NCI-H2081 (cell line): ENCODE measurements at places on chromosomes 12 and 14.

- DNase-seq, result no peak
Observed at GRCh38 chr14:51165415-51165814, 70.5 kb upstream of the TRIM9 start.

DNA sequence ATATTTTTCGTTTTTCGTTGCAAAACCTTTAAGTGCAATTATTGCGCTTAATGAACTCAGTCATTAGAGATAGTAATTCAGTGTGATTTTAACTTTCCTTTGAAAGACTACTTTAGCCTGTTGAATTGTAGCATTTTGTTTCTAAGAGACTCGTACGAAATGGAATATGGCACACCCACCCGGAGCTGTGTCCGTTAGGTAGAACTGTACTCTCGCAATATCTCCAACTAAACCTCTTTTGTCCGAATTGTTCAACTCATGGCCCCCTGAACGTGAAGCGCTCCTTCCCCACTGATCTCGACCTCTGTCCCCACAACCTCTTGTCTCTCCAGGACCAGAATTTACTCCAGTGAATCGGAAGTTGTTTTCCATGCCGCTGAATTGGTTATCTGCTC, 800 bp downstream of the PCNX4 start:
- no peak for DNase-seq

DNA sequence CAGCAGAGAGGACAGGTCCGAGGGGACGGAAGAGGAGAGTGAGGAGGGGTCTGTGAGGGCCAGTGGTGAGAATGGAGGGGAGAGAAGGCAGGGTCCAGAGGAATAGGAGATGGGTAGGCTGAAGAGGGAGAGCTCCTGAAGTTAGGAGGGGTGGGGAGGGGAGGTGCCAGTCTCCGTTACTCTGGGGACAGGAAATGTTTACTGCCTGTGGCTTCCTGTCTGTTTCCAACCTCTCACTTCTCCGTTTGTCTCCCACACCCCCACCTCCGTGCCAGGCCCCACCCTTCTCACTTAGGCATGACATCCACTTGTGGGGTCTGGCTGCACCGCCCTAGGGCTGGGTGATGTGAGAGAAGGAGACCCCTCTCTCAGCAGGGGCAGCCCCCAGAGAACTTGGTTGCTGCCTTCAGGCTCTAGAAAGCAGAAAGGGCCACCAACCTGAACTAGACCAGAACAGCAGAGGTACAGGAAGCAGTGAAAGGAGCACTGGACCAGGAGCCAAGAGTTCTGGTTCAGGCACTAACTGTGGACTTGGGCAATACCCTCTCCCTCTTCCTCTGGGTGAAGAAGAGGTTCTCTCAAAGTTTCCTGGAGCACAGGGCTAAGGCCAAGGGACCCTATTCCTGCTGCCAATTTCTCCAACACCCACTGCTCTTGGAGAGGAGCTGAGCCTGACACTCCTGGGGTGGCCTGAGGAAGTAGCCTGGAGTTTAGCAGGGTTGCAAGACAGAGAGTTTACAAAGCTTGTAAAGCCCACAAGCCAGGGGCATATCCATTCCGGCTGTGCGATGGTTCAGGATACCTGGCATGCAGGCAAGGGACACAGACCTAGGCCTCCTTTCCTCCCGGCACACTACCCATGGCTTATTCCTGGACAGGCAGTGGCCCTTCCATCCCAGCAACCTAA, 5.5 kb downstream of the ITGA5 start:
- DNase-seq, result no peak

DNA sequence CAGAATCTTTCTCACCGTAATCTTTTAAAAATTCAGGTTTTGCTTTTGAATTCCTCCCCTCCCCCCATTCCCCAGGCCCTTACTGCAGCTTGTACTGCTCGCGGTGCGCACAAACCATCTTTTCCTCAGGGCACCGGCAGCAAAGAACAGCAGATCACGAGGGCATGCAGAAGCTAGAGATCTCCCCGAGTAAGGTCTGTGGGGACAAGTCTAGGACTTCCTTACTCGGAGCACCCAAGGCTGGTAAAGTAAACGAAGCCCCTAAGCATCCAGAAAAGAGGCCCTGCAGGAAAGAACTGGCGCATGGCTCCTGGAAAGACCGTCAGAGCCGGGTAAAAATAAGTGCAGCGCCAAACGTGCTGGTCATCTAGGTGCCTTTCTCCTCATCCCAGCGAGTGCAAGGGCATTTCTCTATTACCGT, 727 bp downstream of the LDHB start:
- peak; percentile 52 for DNase-seq

GRCh38 chr14:55241673-55242072, 29.5 kb upstream of the FBXO34 start:
- DNase-seq, result no peak

DNA sequence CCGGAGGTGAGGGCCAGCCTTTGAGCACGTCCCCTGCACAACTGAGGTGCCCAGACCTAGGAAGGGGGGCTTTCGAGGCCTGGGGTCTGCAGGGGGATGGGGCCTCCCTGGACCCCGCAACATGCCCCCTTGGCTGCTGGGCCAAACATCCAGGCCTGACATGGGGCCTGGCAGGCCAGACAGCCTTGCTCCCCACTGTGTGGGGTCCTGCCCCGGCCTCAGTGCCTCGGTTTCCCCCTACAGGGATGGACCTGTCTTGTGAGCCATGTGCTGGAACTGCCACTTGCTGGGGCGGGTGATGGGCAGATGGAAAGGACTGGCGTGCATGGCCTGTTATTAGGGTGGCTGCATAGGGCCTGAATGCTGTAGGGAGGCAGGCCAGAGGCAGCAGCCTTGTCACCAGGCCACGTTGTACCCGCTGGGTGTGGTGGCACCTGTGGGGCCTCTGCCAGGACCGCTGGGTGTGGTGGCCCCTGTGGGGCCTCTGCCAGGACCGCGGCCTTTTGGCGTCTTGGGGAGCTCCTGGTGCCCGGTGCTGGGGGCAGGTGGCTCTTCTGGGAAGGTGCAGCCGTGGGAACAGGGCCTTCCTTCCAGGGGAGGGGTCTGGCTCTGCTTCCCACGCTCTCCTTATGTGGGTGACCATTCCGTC, 20.4 kb downstream of the ASPG start:
- no peak for DNase-seq

GRCh38 chr12:124917135-124917840, 2.8 kb upstream of the UBC start:
- no peak for DNase-seq

DNA sequence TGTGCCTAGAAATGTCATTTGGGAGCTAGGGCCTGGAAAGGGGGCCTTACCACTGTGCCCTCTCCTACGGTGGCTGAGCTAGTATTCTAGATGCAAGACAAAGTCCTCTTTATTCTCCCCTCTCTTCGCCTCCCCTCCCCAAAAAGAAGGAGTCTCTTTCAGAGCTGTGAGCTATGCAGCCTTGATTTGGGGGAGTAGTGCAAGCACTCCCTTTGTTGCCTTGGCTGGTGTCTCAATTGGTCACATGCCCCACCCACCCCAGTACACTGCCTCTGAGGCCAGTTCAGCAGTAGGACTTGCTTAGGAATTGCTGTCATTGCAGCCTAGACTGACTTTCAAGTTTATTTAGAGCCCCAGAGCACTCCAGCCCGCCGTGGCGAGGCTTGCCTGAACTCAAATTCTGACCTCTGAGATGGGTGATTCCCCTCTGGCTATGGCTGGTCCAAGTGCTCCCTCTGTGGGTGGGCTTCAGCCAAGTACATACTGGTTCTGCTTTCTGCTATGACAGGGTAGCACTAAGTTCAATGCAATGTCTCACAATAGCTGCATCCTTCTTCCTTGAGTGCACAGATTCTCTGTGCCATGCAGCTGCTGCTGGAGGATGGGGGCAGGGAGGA, 37.0 kb upstream of the FBXO33 start:
- no peak for DNase-seq

GRCh38 chr14:56633544-56633943, 53.9 kb downstream of the TMEM260 start:
- no peak for DNase-seq

GRCh38 chr12:95336387-95337067, 118.9 kb downstream of the VEZT start:
- peak; percentile 93 for DNase-seq

GRCh38 chr12:13243516-13244070, 47.1 kb downstream of the EMP1 start:
- no peak for DNase-seq

- no peak for DNase-seq
Observed at GRCh38 chr14:26841920-26842741, 244.3 kb upstream of the NOVA1 start.

DNA sequence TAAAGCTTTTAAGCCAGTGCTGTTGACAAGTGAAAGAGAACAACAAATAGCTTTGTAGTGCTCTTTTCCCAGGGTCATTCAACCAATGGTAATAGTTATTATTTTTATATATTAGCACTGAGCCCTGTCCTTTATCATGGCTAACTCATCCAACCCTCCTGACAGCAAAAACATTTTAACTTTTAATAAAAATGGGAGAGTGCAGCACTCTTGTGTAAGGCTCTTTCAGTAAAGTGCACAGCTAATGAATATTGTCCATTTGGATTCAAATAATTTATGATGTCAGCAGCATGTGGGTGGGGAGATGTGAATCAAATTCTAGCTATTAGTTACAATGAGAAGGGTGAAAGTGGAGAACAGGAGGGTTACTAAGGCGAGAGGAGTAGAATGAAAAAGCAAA, 185.7 kb downstream of the SOX5 start:
- no peak for DNase-seq

DNA sequence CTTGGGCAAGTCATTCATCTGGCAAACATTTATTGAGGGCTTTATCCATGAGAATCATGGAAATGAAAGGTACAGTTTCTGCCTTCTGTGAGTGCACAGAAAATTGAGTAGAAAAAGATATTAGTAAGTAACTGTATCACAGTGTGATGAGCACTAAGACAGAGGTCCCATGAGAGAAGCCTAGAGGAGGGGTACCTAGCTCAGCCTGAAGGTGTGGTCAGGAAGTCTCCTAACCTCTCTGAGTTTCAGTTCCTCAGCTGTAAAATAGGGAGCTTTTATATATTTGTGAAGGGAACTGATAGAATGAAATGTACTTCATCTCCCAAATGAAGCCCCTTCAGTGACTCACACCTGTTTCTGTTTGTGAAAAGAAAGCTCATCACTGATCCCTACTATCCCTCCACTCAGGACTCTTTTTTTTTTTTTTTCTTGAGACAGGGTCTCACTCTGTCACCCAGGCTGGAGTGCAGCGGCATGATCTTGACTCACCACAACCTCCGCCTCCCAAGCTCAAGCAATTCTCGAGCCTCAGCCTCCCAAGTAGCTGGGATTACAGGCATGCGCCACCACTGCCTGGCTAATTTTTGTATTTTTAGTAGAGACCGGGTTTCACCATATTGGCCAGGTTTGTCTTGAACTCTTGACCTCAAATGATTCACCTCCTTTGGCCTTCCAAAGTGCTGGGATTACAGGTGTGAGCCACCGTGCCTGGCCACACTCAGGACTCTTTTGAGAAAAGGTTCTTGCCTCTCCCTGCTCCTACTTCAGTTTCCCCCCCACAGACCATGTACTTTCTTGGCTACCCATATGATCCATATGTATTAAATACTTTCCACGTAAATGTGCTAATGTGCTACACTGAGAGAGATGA, 93.7 kb upstream of the FUT8 start:
- no peak for DNase-seq

DNA sequence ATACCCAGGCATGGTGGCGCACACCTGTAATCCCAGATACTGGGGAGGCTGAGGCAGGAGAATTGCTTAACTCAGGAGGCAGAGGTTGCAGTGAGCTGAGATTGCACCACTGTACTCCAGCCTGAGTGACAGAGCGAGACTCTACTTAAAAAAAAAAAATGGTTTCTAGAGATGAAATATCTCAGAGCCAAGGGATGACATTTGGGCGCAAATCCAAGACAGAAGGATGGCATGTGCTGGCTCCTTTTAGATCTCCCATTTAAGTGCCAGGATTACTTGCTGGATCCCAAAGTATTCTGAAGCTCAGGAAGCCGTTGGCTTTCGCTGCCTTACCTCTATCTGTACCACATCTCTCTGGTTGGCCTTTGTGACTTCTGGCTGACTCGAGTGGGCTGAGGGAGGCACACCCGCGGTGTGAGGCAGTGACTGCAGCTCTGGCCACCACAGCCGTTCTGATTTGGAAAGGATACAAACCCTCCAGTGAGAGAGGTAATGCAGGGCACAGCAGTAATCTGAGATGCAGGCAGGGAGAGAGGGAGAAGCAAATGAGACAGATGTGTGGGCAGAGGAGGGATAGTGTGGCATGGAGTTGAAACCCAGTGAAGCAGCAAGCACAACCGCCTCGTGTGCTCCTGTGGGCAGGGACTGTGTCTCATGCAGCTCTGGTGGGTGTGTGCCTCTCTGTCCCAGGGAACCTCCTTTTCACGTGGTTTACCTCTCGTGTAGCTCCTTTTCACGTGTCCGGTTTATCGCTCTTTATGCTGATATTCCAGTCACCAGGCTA, 4.9 kb downstream of the B4GALNT3 start:
- no peak for DNase-seq

DNA sequence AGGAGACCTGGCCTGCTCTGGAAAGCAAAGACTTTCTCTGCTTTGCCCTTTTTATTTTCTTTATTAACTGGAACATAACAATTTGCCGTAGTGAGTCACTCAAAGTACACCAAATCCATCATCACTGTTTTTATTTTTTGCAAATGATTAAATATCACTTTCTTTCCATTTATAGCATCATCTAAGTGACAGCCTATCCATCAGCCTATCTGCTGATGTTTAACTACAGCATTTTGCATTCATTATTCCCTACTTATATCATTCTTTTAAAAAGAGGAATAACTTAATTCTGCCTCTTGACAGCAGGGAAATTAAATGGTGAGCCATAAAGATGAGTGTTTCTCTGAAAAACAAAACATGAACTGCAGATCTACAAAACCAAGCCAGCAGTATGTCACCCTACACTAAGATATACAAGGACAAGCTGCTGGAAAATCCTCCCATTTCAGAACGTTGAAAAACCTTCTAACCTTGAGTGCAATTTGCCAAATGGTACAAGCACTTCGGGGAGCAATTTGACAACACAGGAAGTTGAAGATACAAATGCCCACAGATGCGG, 821.3 kb upstream of the TMEM132C start:
- DNase-seq, result no peak

GRCh38 chr14:89519040-89519439, 102.0 kb upstream of the FOXN3 start:
- no peak for DNase-seq

DNA sequence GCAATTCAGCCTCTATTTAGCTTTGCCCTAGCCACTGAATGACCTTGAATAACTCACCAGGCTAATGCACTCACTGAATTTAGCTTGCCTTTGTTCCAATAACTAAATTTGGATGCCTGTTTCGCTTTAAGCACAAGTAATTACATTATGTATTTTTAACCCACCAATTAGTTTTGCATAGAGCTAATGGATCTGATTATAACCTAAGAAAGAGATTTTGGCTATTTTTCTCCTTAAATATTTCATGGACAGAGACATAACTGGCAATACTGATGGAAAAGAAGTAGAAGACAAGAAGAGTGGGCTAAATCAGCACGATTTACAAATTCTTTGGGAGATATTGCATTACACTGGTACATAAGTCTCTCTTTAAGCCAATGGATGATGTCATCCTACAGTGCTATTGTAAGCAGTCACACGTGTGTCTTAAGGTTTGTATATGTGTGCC, 85.7 kb downstream of the AKAP6 start:
- no peak for DNase-seq

GRCh38 chr12:107474639-107475539, 210.7 kb upstream of the PWP1 start:
- no peak for DNase-seq

- DNase-seq, result no peak
Observed at GRCh38 chr12:50186681-50187080, 19.5 kb upstream of the CERS5 start.

GRCh38 chr12:109943811-109944210, 43.7 kb downstream of the TCHP start:
- DNase-seq, result no peak

GRCh38 chr12:15982471-15982870, 71.3 kb downstream of the DERA start:
- peak; percentile 55 for DNase-seq
